Vagina (tissue), 2 donors: ENCODE measurements at places on chromosomes 1 and 21.

GRCh38 chr1:116133696-116134475 is 22.7 kb downstream of the MAB21L3 start:
- H3K4me1 ChIP-seq: peaks cover 2% of the 10 kb centered on the region
- H3K36me3 ChIP-seq: no peaks in the 10 kb centered on the region
- H3K4me3 ChIP-seq: no peak overlapping the region
- no peaks in the 10 kb centered on the region for H3K27me3 ChIP-seq

DNA sequence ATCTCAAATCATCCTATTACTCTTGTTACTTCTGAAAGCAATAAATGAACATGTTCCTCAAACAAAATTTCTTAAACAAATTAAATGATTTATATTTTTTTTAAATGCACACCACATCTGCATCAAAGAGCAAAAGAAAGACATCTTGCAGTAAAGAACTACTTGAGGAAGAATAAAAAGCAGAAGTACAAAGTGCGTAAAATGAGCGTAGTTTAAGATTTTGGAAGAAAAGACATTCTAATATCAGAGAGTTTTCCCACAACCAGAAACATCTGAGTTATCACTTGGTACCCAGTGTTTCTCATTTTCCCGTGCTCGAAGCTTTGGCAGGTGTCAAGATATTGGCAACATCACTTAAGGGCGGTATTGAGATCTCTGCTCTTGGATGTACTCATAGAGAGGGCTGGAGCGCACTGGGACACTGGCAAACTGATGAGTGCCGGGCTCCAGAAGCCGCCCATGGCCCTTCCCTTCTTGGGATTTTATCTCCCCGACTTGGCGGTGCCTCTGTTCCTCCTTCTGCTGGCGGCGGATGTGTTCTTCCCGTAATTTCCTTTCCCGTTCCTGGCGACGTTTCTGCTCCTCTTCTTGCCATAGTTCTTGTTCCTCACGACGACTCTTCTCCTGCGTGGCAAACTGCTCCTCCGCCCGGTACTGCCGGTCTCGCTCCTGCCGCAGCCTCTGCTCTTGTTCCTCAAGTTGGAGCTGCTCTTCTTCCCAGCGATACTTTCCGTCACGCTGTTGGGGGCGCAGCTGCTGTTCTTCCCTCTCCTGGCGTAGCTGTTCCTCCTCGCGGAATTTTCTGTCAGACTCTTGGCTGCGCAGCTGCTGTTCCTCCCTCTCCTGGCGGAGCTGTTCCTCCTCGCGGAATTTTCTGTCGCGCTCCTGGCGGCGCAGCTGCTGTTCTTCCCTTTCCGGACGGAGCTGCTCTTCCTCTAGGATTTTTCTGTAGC is 7.9 kb downstream of the TCHH start:
- H3K27me3 ChIP-seq: peaks cover 12% of the 10 kb centered on the region
- no peak for DNase-seq

DNA sequence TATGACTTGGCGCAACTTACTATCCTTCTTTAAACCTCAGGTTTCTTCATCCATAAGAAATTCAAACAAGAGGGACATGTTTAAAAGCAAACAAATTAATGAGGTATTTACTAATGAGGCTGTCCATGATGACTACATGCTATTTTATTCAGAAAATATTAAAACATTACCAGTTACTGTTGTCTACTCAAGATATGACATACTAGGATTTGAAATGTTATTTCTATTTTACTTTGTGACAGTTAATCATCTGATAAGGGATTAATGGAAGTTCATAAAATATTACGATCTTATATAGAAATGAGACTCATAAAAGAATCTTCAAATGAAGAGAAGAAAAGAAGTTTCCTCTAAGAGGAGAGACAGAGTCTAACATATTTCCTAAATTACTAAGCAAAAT is 80.1 kb downstream of the SPATA6 start:
- H3K36me3 ChIP-seq: peaks cover 3% of the 10 kb centered on the region
- no peak overlapping the region for H3K4me3 ChIP-seq
- no peak for DNase-seq
- H3K4me1 ChIP-seq: no peaks in the 10 kb centered on the region
- H3K27ac ChIP-seq: no peak overlapping the region
- no peaks in the 10 kb centered on the region for H3K27me3 ChIP-seq

- H3K27ac ChIP-seq: no peak overlapping the region
- H3K36me3 ChIP-seq: no peaks in the 10 kb centered on the region
- no peaks in the 10 kb centered on the region for H3K27me3 ChIP-seq
- DNase-seq: no peak
Observed at GRCh38 chr1:53326598-53327181, 1.2 kb downstream of the LRP8 start.

DNA sequence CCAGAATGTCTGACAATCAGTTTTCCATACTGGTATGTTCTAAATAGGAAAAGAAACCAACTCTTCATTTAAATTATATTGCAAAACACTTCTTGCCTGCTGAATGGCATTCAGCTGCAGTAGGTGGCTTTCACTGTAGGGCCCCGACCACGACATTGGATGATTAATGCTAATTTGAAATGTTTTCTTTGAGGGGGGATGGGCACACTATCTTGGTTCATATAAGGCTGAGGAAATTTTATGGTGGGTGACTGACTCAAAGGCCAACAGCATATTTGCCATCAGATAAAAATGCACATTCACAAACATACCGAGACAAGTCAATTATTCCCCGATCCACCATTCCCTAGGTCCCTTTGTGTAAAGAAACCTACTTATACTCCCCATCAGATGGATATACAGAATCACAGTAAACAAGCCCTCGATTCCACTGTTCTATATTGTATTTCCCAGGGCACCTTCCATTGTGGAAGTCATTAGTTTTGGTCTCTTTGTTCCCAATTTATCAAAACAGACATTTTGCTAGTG is 464.2 kb upstream of the DAB1 start:
- H3K4me3 ChIP-seq: no peak overlapping the region
- H3K4me1 ChIP-seq: no peaks in the 10 kb centered on the region
- no peaks in the 10 kb centered on the region for H3K27me3 ChIP-seq
- DNase-seq: no peak
- H3K36me3 ChIP-seq: no peaks in the 10 kb centered on the region

GRCh38 chr1:77473690-77474089 is 191.9 kb downstream of the AK5 start:
- H3K27me3 ChIP-seq: no peaks in the 10 kb centered on the region
- no peak overlapping the region for H3K4me3 ChIP-seq
- H3K4me1 ChIP-seq: no peaks in the 10 kb centered on the region
- no peak overlapping the region for H3K27ac ChIP-seq
- no peaks in the 10 kb centered on the region for H3K36me3 ChIP-seq
